ENCODE measurements at places on chromosomes 16 and 17. TPM values are rescaled to one million over a fixed set of nuclear protein-coding genes. Genes with fewer than 3 reads are reported as not detected.

GRCh38 chr16:35450648-35451047 is 1991.2 kb downstream of the TP53TG3F start:
- H3K27me3 ChIP-seq: no peaks in the 10 kb centered on the region
- H3K4me3 ChIP-seq: no peak overlapping the region
- no peaks in the 10 kb centered on the region for H3K36me3 ChIP-seq
- H3K27ac ChIP-seq: no peak overlapping the region
- H3K4me1 ChIP-seq: no peaks in the 10 kb centered on the region

PDIA2 gene
- total RNA-seq: not detected

DNA sequence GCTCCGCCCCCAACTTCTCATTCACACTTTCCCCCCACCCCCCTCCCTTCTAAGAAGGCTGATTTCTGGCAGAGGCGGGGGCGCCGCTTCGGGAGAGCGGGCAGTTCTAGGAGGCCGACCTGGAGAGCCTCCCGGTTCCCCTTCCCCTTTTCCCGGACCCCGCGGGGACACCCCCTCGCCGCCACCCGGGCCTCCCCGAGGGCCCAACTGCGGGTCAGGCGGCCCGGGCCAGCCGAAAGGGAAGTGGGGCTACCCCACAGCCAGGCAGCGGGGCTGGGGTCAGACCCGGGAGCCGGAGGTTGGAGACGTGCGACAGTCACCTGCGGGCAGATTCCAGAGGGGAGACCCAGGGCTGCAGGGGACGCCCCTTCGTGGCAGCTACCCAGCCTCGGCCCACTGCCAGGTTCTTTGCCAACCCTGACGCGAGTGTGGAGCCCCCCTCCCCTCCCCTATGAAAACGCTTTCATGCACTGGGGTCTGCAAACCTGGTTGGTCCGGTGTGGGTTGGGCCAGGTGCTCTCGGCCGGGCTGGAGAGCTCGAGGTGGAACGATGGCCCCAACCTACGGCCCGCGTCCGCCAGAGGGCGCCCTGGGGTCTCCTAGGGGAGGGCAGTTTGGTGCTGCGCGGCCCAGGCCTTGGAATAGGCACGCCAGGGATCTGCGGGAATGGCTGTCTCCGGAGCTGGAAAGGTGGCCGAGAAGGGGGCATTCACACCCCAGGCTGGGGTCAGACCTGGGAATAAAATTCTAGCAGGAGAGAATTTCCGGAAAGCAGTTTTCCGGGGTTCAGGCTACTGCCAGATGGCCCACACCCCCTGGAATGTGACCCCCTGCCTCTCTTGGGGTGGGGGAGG is 721 bp upstream of the SOCS3 start:
- peaks cover 25% of the 10 kb centered on the region for H3K36me3 ChIP-seq
- H3K4me1 ChIP-seq: peaks cover 41% of the 10 kb centered on the region
- peak overlapping the region; percentile 65 for H3K27ac ChIP-seq
- H3K4me3 ChIP-seq: peak overlapping the region; percentile 91

DNA sequence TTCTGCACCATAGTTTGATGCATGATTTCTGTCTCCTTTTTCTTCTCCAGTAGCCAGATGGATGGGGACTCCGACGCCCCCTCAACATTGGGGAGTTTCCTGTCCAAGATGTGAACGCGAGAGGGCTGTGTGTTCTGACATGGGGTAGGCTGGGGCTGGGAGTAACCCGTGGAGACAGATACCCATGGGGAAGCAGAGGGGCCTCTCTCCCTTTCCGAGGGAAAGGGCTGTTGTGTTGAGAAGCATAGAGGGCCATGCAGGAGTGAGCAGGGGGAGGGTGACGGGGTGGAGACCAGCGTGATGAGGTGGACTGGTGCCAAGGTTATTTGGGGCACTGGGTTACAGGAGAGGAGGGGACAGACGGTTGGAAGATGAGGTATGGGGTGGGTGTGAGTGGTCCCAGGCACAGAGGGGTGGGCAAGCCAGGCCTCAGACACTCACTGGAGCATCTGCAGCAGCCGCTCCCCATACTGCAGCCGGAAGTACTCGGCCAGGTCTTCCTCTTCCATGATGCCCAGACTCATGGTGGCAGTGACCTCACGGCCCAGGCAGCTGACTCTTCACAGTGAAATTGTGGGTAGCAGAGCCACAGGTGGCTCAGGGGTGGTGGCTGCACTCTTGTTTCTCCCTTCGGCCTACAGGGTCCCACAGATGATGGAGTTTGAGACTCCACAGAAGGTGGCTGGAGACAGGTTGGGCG is 400 bp downstream of the CCDC42 start:
- no peak overlapping the region for H3K4me3 ChIP-seq
- H3K4me1 ChIP-seq: peaks cover 4% of the 10 kb centered on the region
- no peak for DNase-seq
- peaks cover 3% of the 10 kb centered on the region for H3K27me3 ChIP-seq

DNA sequence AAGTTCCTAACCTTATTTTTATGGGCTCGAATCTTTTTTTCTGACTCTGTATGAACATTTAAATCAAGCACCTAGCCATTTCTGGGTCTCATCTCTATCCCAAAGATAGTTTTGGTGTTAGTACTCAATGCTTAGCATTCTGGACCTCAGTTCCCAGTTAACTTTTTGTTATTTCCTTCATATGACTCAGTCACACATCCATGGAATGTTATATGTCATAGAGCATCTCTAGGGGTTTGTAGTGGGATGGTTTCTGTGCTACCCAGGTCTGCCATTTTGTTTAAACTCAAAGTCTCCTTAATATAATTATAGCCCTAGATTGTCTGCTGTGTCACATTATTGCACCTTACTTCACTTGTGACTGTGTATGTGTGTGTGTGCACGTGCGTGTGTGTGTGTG is 90.1 kb downstream of the EFCAB13 start:
- H3K36me3 ChIP-seq: no peaks in the 10 kb centered on the region
- no peak overlapping the region for H3K4me3 ChIP-seq
- no peak overlapping the region for H3K27ac ChIP-seq
- no peaks in the 10 kb centered on the region for H3K27me3 ChIP-seq
- H3K4me1 ChIP-seq: no peaks in the 10 kb centered on the region

DNA sequence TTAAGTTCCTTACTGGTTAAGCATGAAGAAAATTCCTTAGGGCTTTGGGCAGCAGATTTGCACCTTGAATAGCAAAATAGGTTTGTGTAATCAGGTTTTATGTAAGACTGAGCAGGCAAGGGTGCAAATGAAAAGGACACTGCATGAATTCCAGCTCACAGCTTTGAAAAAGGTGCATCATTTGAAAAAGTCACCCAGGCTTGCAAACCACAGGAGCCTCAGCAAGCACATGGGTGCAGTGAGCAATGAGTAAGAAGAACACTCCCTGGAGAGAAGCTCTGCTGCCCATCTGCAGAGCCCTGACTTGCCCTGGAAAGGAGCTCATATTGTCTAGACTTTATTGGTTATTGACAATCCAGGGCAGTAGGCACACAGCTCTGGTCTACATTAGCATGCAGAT is 165.6 kb upstream of the KCNJ16 start:
- H3K27ac ChIP-seq: no peak overlapping the region
- no peak overlapping the region for H3K4me3 ChIP-seq
- peaks cover 3% of the 10 kb centered on the region for H3K27me3 ChIP-seq
- no peaks in the 10 kb centered on the region for H3K36me3 ChIP-seq

MAFG gene
- 27.1 TPM for total RNA-seq

GRCh38 chr16:27436065-27436464 is 34.1 kb downstream of the IL21R start:
- H3K36me3 ChIP-seq: no peaks in the 10 kb centered on the region
- DNase-seq: peak; percentile 32
- H3K27ac ChIP-seq: no peak overlapping the region
- H3K4me1 ChIP-seq: peaks cover 9% of the 10 kb centered on the region

- no peak overlapping the region for H3K27ac ChIP-seq
- no peaks in the 10 kb centered on the region for H3K36me3 ChIP-seq
- no peaks in the 10 kb centered on the region for H3K27me3 ChIP-seq
- no peak for DNase-seq
- H3K4me1 ChIP-seq: peaks cover 5% of the 10 kb centered on the region
- no peak overlapping the region for H3K4me3 ChIP-seq
Observed at GRCh38 chr16:65441501-65441900, 319.6 kb upstream of the CDH11 start.

- H3K27me3 ChIP-seq: peaks cover 4% of the 10 kb centered on the region
- DNase-seq: peak; percentile 65
- H3K36me3 ChIP-seq: no peaks in the 10 kb centered on the region
- no peaks in the 10 kb centered on the region for H3K4me1 ChIP-seq
- no peak overlapping the region for H3K4me3 ChIP-seq
Observed at GRCh38 chr16:50444526-50444925, 75.7 kb upstream of the BRD7 start.

DNA sequence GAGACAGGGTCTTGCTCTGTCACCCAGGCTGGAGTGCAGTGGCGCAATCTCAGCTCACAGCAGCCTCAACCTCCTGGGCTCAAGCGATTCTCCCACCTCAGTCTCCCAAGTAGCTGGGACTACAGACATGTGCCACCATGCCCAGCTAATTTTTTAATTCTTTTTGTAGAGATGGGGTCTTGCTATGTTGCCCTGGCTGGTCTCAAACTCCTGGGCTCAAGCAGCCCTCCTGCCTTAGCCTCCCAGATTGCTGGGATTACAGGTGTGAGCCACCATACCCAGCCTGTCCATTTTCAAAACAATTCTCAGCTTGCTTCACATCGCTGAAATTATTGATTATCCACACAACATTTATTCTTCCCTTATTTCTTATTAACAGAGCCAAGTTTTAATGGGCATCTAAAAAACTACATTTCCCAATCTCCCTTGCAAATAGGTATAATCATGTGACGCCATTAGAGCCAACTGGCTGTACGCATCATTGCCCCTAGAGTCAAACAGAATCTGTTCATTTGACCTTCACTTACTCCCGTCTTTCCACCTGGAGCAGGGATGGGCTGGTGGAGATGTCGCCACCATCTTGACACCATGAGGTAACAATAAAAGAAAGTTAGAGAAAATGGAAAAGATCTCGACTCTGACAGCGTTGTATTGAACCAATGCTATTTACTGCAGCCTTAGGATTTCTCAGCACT is 148.0 kb upstream of the FOXF1 start:
- peaks cover 53% of the 10 kb centered on the region for H3K27me3 ChIP-seq
- no peaks in the 10 kb centered on the region for H3K36me3 ChIP-seq
- no peak overlapping the region for H3K4me3 ChIP-seq

DNA sequence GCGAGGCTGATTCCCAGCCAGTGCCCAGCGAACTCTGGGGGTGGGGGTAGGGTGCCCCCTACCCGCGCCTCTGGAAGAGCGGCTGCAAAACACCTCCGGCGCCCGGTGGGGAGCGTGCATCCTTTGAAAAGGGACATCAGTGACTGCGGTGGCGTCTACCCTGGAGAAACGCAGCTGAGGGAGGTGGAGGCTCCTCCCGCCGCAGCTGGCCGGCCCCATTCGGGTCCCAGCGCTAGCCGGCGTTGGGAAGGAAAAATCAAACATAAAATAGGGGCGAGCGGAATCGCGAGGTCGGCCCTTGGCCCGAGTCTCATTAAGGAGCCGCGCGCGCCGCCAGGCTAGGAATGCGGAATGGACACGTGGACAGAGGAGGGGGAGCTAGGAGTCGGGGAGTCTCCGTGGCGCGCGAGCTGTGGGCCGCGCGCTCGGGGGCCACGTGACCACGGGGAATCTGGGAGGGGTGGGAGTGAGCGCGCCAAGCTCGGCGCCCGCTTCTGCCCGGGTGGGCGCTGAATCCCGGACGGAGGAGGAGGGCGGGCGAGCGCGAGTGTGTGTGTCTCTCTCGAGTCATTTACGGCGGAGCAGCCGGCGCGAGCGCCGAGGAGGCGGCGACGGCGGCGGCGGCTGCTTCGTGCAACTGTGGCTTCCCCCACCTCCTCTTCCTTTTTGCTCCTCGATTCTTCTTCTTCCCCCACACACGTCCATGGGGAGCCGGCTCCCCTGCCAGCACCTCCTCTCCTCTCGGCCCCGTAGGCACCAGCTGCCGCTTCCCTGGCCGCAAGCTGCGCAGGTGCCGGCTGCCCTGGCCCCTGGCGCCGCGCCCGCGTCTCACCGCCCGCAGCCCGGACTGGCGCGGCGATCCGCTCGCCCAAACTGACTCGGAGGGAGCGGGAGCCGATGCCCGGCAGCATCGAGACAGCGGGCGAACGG is at the start of gene TMEM132E:
TSS of gene TMEM132E (plus strand) at position 566 of the 930 bp plus-strand sequence. CDS start 1,495 bp downstream, outside the sequence.
- no peaks in the 10 kb centered on the region for H3K36me3 ChIP-seq
- H3K27ac ChIP-seq: no peak within 1 kb of the TSS
- H3K4me3 ChIP-seq: peak within 1 kb of the TSS; percentile 47
- peaks cover 54% of the 10 kb centered on the region for H3K27me3 ChIP-seq
- peak; percentile 90 for DNase-seq

Measured in osteoblast (primary cell).